ENCODE measurements at places on chromosomes 2 and 18. TPM values are rescaled to one million over a fixed set of nuclear protein-coding genes. Genes with fewer than 3 reads are reported as not detected.

NPHP1 gene
- 7.2 TPM for polyA plus RNA-seq

- DNase-seq = no peak
These were observed 57.3 kb upstream of the PSMD14 start for GRCh38 chr2:161250864-161251436.

DYSF gene
- polyA plus RNA-seq = 114 TPM

PAIP2B gene
- polyA plus RNA-seq = 4.3 TPM

RAPH1 gene
- polyA plus RNA-seq = 38.5 TPM

C2orf72 gene
- polyA plus RNA-seq = 0.34 TPM

POTEF gene
- polyA plus RNA-seq = not detected

GRCh38 chr2:197851451-197851850 lies 47.1 kb downstream of the PLCL1 start:
- DNase-seq = no peak

DNA sequence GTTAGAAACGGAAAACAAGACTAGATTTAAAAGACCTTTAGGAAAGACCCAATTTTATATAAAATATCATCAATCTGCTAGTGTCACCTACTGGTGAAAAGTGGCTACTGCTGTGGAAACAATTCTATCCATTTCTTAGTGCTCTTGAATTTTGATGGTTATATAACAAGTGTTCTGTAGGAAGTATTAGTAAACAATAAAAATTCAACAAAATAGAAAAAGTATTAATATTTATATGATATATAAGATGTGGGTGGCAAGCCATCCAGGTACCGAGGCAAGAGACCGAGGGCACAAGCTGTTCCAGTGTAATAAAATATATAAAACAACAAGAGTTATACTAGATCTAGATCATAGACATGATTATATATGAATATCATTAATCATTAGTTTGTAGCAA lies 6.2 kb upstream of the TMEM87B start:
- DNase-seq = peak; percentile 67

DNA sequence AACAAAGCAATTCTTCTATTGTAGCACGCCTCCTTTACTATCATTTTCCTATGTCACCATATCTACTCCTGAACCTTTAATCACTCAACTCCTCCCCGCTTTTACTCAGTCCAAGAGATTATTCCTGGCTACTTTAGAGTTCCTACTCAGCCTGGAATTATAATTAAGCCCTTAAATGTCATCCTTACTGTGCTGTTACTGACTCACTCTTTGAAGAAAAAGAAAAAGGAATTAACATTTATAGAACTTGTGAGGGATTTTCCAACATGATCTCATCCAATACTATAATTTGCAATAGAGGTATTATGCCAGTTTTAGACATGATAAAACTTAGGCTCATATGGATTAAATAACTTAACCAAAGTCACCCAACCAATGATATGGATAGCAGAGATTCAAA lies 61.7 kb downstream of the CCDC88A start:
- no peak for DNase-seq

DNA sequence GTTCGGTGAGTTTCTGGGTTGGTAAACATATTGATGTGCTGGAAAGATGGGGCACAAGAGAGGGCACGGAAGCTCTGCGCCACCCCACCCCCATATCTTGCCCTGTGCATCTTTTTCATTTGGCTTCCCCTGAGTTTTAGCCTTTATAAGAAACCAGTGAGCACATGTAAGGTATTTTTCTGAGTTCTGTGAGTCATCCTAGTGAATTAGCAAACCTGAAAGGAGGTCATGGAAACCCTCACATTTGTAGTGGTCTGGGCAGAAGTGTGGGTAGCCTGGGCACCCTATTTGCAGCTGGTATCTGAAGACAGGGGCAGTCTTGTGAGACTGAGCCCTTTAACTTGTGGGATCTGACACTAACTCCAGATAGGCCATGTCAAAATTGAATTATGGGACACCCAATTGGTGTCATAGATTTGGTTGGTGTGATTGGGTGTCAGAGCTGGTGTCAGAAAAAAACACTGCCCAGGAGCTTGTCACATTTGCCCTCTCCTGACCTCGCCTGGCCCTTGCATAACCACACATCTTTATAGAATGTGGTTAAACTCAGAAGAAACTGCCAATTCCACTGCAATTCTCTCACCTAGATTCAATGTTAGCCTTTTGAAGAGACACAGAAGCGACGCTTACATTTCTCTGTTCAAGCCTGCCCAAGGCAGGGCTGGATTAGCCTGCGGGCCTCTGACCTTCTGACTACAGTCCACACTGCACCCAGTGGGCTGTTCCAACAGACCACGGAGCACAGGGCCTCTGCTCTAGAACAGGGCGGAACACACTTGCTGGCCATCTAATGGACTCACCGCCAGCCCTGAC lies 12.0 kb upstream of the GALM start:
- DNase-seq = no peak

GRCh38 chr2:30871440-30871839 lies 64.2 kb upstream of the CAPN13 start:
- DNase-seq = no peak

DNA sequence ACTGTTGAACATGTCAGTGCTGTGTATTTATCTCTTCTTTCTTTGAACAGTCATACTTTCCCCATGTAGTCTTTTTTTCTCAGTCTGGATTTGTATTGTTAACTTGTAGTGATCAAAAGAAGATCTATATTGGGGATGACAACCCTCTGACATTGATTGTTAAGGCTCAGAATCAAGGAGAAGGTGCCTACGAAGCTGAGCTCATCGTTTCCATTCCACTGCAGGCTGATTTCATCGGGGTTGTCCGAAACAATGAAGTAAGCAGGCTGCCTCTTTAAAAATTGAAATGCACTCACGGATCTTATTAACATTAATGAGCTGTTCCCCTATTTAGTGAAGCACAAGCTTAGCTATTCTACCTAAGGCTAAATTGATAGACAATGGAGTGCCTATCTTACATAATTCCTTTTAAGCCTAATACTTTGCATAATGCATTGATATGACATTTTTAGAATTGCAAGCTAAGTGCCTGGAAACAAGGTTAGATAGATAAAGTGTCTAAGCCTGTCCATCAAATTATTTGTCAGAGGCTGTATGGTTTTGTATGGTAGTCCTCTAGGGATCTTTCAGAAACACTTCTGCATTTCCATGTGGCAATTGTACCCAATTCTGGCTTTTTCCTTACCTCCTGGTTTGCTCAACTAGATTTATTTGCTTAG lies 29.3 kb upstream of the FAM171B start:
- no peak for DNase-seq

DNA sequence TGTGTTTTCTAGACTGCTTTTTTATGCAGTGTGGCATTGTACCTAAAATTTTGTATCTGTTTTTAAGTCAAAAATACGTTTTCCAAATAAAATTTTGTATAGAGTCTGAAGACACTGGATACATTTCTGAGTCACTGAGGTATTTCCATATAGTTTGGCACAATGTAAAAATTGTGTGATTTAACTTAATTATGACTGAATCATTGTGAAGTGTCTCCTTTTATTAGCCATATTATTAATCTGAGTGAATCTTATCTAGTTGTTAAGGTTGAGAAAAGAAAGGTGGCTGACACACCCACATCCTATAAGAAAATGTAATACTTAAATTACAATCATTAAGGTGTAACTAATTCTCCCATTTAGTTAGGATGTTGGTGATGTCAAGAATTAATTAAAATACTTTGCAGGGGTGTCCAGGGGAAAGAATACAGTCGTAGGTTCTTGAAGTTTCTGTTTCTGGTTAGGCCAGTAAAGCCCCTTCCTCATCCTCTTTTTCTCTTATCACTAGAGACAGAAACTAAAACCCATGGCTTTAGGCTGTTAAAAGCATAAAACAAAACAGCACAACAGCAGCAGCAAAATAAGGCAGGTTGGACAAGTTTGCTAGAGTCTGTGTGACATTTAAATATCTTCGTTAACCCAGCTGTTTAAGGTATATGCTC lies 71.6 kb downstream of the UBE2E3 start:
- DNase-seq = no peak

FOXI3 gene
- 0.05 TPM for polyA plus RNA-seq

DNA sequence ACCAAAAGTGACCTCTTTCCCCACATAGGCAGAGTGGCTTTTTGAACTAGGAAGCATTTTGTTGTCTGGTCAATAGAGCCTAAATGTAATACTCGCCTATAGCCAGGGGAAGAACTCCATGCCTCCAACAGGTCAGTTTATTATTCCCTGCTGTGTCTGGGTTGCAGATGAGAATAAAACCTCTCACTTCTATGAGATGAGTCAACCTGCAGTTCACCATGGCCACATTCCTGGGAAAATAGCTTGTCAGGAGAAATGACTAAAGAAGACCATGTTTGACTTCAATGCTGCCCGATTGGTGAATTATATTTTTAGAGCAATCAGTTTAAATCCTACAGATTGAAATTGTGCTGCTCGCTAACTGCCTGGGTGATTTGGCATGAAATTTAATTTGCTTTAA lies 46.7 kb upstream of the LRRTM1 start:
- DNase-seq = no peak

- DNase-seq = no peak
These were observed 123.3 kb downstream of the SETBP1 start for GRCh38 chr18:44804033-44804432.

PDE11A gene
- 1.2 TPM for polyA plus RNA-seq

DNA sequence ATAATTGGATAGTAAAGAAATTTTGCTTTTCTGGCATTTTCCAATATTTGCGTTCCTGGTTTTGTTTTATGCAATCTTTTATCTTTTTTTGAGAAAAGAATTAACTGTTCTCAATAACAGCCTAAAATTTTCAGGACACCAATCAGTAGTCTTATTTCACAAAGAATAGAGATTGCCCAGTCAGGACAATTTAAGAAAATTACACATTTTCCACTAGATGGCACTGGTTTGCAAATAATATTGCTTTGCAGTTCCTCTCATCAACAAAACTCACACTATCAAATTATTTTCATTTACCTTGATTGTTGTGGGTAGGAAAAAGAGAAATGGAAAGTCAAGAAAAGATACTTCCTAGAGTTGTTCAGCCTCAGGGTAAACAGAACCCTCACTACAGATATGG lies 2.4 kb upstream of the RBM45 start:
- no peak for DNase-seq

KCNJ3 gene
- 1.1 TPM for polyA plus RNA-seq

GRCh38 chr18:36589857-36590543 lies 238.8 kb downstream of the TPGS2 start:
- no peak for DNase-seq

DNA sequence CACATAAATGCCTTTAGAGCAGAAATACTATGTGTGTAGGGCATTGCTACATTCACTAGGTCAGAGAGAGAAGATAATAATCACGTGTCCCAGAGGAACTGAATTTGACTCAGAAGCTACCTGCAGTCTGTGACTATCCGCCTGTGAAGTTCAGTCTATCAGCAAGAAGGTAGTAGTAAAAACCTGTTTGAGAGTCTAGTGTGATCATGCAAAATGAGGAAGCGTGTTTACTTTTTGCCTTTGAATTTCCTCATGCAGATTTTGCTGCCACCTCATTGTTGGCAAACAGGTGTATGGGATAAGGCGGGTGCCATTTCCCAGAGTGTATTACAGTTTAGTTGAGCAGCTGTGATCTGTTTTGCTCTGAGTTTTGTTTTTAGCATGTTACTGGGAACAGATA lies 403.9 kb upstream of the FANCL start:
- DNase-seq = no peak

CFAP53 gene
- 0.57 TPM for polyA plus RNA-seq

DNA sequence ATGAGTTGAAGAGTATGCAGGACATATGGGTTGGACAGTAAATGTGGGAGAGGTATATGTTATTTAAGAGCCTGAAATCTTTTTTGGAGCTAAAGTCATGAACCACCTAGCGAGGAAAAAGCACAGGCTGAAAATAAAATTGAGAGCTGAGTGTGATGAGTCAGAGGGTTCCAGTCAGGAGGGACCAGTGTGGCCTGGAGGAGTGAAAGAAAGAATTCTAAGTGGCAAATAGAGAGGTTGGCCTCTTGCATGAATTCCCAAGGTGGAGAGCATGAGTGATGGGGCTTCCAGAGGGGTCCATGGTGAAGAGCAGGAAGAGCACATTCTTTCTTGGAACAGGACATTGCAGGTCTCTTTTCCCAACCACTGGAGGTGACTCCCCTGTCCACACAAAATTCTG lies 282.6 kb downstream of the TDRD15 start:
- no peak for DNase-seq

NGEF gene
- 1.5 TPM for polyA plus RNA-seq

POTEJ gene
- not detected for polyA plus RNA-seq

IL18R1 gene
- polyA plus RNA-seq = 7.2 TPM

DNA sequence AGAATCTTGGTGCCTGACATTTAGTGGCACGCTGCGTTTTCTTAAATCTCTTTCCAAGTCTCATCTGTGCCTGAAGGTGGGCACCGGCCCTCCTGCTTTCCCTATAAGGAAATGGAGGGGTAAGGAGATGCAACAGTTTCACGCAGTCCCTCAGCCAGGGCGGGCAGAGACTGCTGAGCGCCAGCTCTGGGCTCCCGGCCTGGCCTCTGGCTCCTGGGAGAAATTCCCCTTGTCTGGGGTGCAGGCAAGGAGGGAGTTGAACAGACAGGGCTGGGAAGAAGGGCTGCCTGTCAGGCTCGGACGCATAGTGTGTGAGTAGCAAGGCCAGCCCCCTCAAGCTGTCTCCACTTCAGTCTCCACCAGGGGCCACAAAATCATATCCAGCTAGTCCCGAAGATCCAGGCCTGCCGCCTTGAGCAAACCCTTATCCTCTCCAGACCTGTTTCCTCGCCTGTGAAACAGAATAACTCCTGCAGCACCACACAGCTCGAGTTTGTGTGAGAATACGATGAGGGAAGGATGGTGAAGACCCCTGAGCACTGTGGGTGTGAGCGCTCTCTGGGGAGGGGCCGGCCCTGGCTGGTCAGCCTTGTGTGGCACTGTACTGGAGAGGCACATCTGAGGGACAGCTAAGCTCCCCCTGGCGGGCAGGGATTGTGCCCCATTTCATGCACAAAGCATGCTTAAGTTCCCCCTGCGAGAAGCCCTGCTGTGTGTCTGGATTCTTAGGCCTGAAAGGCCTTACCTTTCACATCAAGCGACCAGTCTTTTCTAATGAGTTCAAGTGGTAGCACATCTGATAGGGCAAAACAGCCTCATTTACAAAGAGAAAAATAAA lies 33.8 kb downstream of the SDC1 start:
- no peak for DNase-seq

GRCh38 chr2:42516418-42516901 lies 22.7 kb upstream of the KCNG3 start:
- no peak for DNase-seq

DNA sequence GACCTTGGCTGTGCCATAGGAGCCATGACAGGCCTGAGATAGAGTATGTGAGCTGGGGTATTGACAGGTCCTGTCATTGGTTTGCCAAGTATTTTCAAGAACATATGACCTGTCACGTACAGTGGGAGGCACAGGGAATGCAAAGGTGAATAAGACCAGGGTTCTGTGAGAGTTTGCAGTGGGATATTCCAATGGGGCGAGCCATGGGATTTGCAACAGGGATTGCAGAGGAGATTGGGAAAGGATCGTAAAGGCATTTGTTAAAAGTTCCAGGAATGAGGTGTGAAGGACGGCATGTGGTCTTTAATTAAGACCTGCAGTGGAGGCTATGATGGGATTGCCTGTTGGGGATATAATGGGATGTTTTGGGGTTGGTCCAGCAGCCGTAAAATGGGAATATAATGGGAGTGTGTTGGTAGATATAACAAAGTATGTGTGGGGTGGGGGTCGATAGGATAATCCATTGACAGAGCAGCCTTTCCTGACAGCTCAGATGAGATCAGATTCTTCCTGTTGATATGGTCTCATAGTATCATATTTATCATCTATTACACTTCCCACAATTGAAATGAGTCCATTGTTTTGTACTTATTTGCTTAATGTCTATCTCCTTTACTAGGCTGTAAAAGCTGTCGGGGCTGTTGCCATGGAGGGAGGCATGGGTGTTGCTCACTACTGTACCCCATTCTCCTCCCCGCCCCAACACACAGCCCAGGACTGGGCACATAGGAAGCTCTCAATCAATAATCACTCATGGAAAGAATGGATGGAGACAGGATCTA lies 38.1 kb downstream of the PKDCC start:
- DNase-seq = no peak
